Esophagus squamous epithelium (tissue), 5 donors: ENCODE measurements at places on chromosomes 3 and 15.

- no peak for DNase-seq
Observed at GRCh38 chr3:189458528-189458927, 172.7 kb upstream of the TP63 start.

- no peak for DNase-seq
Observed at GRCh38 chr15:40925495-40925862, 3.7 kb upstream of the DLL4 start.

GRCh38 chr15:90822204-90822955, 46.0 kb upstream of the FURIN start:
- no peak for DNase-seq

DNA sequence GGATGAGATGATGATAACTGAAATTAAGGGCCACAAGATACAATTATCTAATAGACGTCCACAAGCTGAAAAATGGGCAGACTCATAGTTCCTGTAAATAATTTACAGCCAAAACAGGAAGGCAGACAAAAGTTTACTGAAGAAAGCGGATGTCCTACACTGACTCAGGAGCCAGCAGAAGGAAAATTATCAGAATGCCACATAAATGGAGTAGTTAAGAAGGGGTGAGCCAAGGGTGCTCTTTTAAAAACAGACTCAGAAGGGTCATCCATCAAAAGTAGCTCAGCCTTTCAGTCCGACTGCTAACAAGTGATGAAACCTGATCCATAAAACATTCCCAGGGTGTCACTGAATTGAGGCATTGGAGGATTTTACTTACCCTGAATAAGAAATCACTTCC, 39.8 kb downstream of the TUSC7 start:
- DNase-seq, result no peak

DNA sequence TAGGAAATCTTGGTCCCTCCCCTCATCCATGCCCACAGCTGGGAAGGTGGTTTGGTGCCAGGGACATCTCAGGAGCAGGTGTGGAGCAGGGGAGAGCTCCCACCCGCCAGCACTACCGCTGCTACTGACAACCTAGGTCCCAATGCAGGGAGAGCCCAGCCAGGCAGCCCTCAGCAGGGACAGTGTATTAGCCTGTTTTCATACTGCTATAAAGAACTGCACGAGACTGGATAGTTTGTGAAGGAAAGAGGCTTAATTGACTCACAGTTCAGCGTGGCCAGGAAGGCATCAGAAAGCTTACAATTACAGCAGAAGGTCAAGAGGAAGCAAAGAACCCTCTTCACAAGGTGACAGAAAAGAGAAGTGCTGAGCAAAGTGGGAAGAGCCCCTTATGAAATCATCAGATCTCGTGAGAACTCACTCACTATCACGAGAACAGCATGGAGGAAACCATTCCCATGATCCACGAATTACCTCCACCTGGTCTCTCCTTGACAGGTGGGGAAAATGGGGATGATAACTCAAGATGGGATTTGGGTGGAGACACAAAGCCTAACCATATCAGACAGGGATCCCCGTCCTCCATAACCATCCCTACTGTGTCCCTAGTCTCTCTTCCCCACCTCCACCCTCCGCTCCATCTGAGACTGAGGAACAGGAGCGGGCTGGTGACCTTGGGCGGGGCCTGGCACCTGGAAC, 218.6 kb downstream of the TBC1D2B start:
- DNase-seq, result no peak

DNA sequence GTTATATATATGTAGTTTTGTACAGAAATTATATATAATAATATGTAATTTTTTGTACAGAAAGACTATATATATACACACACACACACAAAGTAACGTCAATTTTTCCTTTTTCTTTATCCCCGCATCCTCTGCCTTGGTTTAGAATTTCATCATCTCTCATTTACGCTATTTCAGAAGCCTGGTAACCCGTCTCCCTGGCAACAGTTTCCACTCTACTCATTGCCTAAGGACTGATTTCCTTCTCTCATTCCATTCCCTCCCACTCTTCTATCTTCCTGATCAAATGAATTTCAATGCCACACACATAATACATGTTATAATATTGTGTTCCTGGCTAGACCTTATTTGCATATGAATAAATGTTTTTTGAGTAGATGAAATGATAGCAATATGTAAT, 47.8 kb upstream of the NDN start:
- no peak for DNase-seq

DNA sequence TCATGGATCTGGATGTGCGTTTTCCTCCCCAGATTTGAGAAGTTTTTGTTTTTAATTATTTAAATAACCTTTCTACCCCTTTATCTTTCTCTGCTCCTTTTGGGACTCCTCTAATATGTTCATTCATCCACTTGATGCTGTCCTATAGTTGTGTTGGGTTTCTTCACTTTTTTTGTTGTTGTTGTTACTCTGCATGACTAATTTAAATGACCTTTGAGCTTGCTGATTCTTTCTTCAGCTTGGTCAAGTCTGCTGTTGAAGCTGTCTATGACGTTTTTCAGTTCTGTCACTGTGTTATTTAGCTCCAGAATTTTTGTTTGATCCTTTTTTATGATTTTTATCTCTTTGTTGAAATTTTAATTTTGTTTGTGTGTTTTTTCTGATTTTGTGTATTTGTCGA, 463.6 kb upstream of the ALCAM start:
- no peak for DNase-seq

GRCh38 chr15:75197062-75197630, 4.5 kb upstream of the C15orf39 start:
- no peak for DNase-seq

DNA sequence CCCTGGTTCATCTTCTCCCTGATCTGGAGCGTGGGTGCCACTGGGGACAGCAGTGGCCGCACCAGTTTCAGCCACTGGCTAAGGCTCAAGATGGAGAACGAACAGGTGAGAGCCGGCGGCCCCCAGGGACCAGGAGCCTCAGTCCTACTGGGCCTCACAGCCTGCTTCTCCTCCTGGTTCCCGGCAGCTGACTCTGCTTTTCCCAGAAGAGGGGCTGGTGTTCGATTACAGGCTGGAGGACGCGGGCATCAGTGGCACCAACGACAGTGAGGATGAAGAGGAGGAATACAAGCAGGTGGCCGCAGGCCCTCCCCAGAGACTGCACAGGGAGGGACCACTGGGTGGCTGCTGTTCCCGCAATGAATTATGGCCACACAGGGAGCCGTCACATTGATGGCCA, 54.4 kb downstream of the DNAH1 start:
- no peak for DNase-seq

GRCh38 chr3:122956693-122957455, 70.7 kb downstream of the SEMA5B start:
- no peak for DNase-seq

GRCh38 chr3:30341851-30342250, 264.6 kb upstream of the TGFBR2 start:
- DNase-seq, result no peak

- DNase-seq, result no peak
Observed at GRCh38 chr15:74428442-74428787, 5.3 kb downstream of the SEMA7A start.

- DNase-seq, result no peak
Observed at GRCh38 chr15:68265081-68265480, 12.5 kb upstream of the FEM1B start.

DNA sequence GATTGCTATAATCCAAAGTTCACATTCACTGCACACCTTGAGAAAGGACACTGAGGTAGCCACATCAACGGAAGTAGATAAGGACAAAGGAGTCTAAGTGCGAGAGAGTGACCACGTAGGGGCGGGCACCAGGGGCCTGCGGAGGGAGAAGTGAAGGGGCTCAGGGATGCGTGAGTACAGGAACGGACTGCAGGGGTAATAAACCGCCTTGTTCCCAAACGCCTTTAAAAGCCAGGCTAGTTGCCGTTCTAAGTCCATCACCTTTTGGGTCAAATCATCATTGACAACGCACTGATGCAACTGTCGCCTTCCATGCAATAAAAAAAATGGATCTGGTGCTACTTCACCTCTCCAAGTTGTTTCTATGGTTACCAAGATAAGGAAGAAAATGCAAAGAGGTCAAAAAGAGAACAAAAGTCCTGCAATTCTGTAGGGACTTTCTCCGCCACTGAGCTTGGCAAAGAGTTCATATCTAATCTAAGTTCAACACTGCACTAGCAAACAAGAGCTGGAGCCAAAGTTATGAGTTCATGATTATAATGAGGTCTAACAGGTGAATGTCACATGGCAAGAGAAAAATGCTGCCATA, 32.6 kb upstream of the ATP11B start:
- DNase-seq, result no peak

- no peak for DNase-seq
Observed at GRCh38 chr3:31687020-31687802, 154.5 kb downstream of the STT3B start.

GRCh38 chr15:71716990-71717389, 93.4 kb upstream of the NR2E3 start:
- DNase-seq, result no peak

DNA sequence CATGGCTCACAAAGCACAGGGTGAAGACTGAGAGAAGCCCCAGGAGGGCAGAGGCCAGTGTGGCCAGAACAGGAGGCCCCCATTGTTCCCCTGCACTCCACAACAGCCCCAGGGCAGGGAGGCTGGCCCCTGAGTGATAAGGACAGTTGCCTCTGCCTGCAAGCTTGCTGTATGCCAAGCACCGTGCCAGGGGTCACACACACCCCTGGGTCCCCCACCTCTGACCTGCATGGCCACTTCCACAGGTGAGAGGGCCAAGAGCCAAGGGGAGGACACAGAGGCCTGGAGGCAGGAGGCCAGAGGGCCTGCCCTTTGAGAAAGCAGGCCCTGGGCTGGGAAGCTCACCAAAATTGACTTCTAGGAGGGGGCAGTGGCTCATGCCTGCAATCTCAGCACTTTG, 23.7 kb downstream of the ATRIP start:
- no peak for DNase-seq

- DNase-seq, result no peak
Observed at GRCh38 chr3:130529486-130530215, 12.7 kb downstream of the COL6A6 start.

- no peak for DNase-seq
Observed at GRCh38 chr15:46996359-46996758, 720.9 kb upstream of the SEMA6D start.

DNA sequence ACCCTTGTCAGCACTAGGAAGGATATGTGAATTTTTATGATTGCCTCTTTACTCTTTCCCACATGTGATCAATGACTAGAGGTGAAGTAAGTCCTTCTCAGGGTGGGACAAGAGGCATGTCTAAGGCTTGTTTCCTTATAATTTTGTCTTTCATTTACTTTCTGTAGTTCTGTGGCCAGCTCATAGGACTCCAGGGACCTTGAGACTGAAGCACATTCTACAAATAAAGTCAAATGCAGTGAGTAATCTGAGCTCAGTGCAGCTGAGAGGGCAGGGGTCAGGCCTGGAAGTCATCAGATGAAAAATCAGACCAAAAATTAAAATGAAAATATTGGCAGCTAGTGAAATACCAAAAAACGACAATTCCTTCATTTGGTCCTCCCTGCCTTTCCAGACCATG, 424.7 kb upstream of the THBS1 start:
- no peak for DNase-seq

DNA sequence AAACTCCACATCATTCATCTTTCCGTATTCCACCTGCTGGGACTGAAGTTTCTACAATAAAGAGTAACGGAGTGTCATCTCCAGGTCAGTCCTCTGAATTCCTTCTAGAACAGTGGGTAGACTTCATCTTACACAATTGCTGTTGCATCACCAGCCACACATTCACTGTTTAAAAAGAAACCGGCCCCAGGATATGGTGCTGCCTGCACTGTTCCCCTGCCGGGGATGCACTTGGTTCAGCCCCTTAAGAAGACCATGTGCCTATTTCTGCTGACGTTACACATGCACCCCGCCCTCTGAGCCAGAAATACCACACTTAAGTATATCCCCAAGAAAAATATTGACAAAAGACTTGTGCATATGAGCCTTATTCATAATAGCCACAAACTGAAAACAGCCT, 233.4 kb downstream of the FEZF2 start:
- DNase-seq, result no peak

DNA sequence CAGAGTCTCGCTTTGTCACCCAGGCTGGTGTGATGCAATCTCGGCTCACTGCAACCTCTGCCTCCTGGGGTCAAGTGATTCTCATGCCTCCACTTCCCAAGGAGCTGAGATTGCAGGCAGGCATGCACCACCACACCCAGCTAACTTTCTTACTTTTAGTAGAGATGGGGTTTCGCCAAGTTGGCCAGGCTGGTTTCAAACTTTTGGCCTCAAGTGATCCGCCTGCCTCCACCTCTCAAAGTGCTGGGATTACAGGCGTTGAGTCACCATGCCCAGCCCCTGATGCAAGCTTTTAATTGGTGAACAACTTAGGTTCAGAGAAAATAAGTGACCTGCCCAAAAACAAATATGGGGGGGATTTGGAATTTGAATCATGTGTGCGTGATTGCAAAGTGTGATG, 246.2 kb downstream of the LRTM1 start:
- no peak for DNase-seq

GRCh38 chr3:128133273-128133883, 9.8 kb upstream of the RUVBL1 start:
- no peak for DNase-seq

DNA sequence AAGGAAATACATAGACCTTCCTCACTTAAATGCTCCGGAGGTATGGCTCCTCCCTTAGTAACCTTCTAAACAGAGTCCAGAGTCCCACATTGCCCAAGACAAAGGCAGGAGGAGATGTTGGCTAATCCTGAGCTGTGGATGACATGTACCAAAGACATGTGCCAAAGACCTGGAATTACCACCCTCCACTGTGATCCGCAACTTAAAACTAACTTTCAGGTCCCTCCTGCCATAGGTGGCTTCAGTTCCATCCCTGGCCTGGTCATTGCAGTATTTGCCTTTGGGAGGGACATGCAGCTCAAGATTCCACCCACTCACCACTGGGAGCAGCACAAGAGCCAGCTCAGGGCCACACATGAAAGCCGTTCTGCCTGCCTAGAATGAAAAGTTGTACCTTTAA, 28.0 kb downstream of the MYZAP start:
- DNase-seq, result no peak

DNA sequence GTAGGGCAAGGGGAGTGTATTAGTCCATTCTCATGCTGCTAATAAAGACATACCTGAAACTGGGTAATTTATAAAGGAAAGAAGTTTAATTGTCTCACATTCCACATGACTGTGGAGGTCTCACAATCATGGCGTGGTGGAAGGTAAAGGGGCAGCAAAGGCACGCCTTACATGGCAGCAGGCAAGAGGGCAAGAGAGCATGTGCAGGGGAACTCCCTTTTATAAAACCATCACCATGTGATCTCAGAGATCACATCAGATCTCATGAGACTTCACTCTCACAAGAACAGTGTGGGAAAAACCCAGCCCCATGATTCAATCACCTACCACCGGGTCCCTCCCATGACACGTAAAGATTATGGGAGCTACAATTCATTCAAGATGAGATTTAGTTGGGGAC, 41.4 kb downstream of the SUMF1 start:
- no peak for DNase-seq
